ENCODE measurements at places on chromosomes 11 and 22.

GRCh38 chr11:15006139-15006759, 34.1 kb upstream of the CALCA start:
- DNase-seq, result peak; percentile 34

GRCh38 chr22:21026783-21027692, 5.3 kb downstream of the SLC7A4 start:
- DNase-seq, result peak; percentile 22

GRCh38 chr11:8871171-8871775, 39.7 kb upstream of the AKIP1 start:
- DNase-seq, result peak; percentile 81

- no peak for DNase-seq
These were observed 111.1 kb downstream of the CTTN start for GRCh38 chr11:70509476-70509875.

DNA sequence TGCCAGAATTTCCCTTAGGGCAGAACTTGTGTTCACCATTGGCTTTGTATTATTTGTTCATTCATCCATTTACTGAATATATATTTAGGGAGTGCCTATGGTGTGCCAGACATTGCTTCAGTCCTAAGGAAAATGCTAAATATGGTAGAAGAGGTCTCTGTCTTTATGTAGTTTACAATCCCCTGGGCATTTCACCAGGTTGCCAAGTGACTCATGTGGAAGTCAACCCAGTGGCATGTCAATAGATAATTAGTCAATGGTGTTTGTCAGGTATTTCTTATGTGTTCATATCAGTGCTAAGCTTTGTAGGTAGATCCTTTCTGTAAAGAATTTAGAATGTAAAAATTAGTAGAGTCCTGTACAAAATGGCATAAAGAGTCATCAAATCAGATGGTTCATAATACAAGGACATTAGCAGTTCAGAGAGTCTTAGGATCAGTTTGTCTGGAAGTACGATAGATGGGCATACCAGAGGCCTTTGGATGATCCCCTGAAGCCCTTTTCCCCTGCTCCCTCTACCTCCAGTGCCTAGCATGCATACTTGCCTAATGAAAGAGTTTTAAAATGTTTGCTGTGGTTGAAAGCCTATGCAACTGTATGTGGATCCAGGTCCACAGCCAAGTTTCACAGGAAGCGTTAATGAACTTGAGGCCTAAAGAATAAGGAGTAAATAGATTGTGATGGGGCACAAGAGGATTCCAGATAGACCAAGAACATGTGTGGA, 58.5 kb upstream of the SESN3 start:
- no peak for DNase-seq

DNA sequence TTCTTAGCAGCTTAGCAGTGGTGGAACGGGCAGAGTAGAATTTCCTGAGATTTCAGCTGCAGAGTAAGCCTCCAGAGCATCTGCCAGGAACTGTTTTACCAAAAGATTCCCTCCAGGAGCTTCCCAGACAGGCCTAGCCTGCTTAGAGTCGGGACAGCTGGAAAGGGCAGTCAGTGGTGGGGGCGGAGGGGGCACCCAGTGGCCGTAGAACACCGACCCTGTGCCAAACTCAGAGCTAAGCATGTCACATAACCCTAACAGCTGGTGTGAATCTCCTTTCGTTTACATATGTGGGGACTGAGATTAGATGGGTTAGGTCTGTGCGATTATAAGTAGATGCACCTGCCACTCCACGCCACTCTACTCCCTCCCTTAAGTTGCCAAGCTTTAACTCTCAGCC, 80.0 kb upstream of the CRTAM start:
- no peak for DNase-seq

DNA sequence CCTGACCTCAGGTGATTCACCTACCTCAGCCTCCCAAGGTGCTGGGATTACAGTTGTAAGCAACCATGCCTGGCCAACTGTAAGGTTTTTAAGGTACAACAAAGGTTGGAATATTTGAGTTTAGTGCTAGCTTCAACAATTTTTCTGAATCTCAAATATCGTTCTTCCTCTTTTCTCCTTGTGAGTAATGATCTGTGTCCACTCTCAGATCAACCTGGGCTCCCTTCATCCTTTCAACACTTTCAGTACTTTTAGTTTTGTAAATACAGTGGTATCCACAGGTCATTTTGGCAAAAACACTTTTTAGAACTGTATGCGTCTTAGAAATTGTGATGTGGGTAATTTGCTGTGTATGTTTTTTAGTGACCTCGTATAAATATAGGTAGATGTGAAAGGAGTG, 7.9 kb downstream of the PACS1 start:
- no peak for DNase-seq

GRCh38 chr11:36540998-36541397, 26.8 kb upstream of the RAG1 start:
- DNase-seq, result peak; percentile 77

DNA sequence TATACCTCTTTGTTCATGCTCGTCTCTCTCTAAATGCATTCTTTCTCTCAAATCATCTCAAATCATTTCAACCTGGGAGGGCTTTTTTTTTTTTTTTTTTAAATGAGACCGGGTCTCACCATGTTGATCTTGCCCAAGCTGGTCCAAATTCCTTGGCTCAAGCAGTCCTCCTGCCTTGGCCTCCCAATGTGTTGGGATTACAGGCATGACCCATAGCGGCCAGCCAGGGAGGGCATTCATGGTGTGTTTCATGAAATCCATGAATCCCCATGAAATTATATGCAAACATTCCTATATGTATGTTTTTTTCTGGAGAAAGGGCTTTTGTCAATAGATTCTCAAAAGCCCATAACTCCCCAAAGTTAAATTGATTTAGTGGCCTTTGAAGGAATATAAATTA, 26.2 kb downstream of the ATG13 start:
- DNase-seq, result no peak

DNA sequence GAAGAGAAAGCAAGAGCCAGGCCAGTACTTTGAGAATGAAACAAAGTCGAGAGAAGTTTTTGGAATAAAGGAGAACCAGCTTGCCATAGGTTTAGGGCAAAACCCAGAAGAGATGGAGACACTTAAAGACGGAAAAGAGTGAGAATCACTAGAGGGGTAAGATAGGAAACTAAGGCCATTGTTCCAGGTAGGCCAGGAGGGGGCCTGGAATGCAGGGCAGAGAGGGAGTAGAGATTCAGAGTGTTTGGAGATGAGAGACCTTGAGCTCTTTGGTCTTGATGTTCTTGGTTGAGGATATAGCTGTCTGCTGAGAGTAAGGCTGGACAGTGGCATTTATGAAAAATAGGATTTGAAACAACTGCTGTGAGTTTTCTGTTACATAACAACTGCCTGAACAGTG, 263.3 kb upstream of the POU2AF2 start:
- DNase-seq, result no peak

- no peak for DNase-seq
These were observed 6.6 kb upstream of the ZFTA start for GRCh38 chr11:63775191-63775590.

DNA sequence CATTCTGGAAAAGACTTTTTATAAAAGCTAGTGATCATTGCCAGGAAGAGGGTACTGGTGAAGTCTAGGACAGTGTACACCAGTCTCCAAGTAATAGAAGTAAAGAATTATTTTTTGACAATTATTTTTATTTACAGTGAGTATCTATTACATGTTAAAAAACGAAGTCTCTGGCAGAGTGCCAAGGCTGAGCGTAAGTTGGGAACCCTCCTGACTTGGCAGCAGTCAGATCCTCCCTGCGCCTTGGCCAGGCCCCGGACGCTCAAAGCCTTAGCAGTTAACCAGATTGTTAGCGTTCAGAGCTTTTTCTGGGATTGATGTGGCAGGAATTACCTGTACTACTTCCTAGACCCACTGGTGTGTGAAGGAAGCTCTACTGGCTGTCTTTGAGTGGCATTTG, 38.1 kb upstream of the CTTN start:
- no peak for DNase-seq

GRCh38 chr11:69915501-69916250, 96.5 kb upstream of the FGF3 start:
- DNase-seq, result peak; percentile 72

GRCh38 chr11:33716243-33716642, 15.6 kb upstream of the C11orf91 start:
- DNase-seq, result no peak

- DNase-seq, result no peak
These were observed 23.1 kb downstream of the DDIAS start for GRCh38 chr11:82924522-82925224.

GRCh38 chr11:34652191-34652973, 31.5 kb downstream of the EHF start:
- no peak for DNase-seq

GRCh38 chr11:63405114-63405513, 35.5 kb downstream of the SLC22A9 start:
- no peak for DNase-seq

DNA sequence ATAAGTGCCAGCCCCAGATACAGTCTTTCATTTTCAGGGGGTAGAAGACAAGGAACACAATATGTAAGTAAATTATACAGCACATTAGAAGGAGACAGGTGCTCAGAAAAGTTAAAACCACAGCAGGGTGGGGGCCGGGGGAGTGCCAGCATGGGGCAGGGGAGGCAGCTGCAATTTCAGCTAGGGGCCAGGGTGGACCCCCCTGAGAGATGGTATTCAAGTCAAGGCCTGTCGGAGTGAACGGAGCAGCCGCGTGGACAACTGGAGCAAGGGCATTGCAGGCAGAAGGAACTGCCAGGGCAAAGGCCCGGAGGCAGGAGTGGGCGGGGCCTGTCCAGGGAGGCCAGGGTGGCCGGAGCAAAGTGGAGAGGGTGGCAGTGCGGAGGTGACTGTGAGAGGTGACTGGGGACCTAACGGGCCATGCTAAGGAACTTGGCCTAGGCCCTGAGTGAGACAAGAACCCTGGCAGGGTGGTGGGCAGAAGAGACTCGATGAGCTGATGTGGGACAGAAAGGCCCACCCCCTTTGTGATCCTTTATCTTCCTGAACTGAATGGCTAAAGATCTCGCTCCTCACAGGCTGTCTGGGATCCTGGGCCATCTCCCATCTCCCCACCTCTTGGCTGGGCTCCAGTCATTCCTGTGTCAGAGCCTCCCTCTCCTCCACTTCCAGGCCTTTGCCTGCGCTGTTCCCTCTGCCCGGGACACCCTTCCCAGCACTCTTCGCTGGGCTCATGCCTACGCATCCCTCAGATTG, 22.4 kb upstream of the FLRT1 start:
- DNase-seq, result no peak

DNA sequence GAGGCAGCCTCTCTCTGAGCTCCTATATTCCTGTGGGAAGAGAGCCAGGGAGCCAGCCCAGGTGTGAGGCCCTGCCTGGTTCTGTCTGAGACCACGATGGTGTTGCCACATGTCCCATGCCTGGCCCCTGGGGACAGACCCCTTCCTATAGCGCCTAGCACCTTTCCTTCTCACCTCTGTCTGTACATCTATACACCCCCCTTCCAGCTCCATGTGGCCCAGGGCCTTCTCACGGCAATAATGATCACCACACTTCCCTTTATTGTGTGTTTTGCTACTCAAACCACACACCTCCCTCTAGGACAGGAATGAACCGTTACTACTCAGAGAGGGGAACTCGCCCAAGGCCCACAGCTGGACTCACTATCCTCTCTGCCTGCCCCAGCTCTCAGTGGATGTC, 12.8 kb downstream of the CD82 start:
- no peak for DNase-seq

GRCh38 chr11:35214792-35215193, 75.8 kb downstream of the CD44 start:
- DNase-seq, result peak; percentile 98

DNA sequence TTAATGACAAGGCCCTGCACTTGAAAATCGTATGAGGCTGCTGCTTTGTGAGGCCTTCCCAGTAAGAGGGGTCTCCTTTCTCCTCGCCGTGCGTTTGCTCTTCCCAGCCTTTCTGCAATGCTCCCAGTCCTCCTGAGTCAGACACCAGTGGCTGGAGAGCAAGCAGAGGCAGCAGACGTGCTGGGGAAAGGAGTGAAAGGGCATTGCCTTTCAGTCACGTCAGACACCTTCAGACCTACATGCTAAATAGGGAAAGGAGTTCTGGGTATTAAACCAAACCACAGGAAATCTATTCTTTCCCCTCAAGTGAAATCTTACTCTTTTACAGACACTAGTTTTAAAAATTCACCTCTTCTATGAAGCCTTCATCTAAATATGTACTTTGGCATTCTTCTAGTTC, 274.8 kb downstream of the NTM start:
- DNase-seq, result no peak

DNA sequence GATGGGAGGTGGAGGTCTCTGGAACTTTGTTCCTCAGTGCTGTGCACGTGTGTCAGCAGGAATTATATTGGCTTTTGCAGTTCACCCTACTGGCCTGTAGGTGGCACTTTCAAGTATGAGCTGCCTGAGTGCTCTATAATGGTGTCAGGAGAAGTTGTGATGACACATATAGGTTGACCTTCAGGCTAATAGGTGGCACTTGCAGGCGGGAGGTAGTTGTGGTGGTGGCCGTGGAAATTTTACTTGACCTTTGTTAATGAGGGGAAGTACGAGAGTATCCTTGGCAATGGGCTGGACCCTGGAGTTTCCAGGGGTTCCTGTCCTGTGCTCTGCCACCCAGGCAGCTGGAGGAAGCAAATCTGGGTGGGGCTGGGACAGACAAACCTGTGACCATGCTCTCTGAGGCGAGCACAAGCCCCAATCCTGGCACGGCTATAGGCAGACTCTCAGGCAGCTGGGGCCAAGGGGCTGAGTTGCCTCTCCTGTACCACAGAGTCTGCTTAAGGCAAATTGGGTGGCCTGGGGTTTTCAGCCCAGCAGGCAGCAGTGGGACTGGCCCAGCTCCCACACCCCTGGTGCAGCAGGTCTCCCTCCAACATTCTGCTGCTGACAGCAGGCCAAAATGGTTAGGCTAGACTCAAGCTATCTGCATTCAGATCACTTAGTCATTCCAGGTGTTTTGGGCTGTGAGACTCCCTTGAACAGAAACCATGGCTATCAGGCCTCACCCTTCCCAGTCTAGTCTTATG, 147.5 kb upstream of the CTSC start:
- peak; percentile 44 for DNase-seq

- DNase-seq, result no peak
These were observed 81.3 kb upstream of the TP53I11 start for GRCh38 chr11:45031912-45032519.

DNA sequence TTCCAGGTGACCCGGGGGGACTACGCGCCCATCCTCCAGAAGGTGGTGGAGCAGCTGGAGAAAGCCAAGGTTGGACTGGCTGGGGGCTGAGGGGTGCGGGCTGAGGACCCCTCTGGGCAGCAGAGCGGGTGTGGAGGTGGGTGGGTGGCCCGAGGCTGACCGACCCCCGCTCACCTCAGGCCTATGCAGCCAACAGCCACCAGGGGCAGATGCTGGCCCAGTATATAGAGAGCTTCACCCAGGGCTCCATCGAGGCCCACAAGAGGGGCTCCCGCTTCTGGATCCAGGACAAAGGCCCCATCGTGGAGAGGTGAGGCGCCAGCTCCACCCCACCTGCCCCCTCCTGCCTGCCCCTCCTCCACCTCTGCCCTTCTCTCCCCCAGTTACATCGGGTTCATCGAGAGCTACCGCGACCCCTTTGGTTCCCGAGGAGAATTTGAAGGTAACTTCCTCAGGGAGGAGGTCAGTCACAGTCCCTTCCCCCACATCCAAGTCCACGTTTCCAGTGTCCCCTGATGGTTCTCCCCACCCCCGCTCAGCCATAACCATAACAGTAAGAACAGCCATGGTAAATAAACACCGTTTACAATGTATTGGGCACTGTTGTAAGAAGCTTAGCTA, 11.2 kb downstream of the DPP3 start:
- DNase-seq, result no peak

All from brain microvascular endothelial cell (primary cell).